ENCODE measurements at places on chromosomes 11 and 22.
A peak's percentile ranks its signal among the peaks of the same experiment; 100 is the strongest.

- DNase-seq = peak; percentile 51
Measured at GRCh38 chr11:130068986-130069658, 572 bp upstream of the APLP2 start.

DNA sequence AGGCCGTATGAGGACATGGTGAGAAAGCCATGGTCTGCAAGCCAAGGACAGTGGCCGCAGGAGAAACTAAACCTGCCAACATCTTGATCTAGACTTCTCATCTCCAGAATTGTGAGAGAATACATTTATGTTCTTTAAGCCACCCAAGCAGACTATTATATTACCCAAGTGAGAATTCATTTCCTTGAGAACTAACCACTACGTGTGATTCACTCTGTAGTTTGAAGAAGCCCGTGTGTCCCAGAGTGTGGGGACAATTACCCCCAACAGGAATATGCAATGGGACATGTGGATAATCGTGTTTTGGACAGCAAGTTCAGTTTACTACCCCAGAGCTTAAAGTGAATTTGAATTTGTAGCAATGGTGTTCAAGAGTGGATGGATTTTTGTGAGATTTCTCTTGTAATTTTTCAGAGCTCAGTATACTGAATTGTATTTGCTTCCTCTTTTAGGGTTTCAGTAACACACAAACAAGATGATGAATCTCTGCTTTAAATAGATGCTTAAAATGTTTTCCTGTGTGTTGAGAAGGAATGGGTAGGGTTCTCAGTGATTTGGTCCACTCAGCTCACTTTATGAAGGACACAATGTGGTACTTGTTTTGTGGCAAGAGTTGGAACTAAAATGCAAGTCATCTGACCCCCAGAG is 100.0 kb upstream of the ARHGAP20 start:
- no peak for DNase-seq

DNA sequence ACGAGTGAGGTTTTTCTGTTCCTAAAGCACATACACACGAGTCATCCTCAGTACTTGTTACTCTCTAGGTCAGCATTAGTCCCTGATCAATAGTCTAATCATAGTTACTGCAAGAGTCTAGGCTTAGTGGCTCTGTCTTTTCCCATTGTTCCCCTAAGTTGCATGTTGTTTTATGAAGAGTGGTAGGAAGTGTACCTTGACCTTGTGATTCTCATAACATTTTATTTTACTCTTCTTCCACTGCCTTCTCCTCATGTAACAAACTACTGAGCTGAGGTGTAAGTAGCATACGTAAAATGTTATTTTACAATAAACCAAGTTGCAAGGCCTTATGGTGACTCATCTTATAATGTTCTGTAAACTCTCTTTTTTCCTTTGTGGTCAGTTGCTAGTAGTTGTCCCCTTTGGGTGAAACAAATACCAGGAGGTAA is 15.0 kb downstream of the METTL15 start:
- no peak for DNase-seq

- DNase-seq = no peak
Measured at GRCh38 chr11:101090679-101091270, 38.8 kb downstream of the PGR start.

- no peak for DNase-seq
Measured at GRCh38 chr11:84924154-84924692, 702.9 kb downstream of the DLG2 start.

DNA sequence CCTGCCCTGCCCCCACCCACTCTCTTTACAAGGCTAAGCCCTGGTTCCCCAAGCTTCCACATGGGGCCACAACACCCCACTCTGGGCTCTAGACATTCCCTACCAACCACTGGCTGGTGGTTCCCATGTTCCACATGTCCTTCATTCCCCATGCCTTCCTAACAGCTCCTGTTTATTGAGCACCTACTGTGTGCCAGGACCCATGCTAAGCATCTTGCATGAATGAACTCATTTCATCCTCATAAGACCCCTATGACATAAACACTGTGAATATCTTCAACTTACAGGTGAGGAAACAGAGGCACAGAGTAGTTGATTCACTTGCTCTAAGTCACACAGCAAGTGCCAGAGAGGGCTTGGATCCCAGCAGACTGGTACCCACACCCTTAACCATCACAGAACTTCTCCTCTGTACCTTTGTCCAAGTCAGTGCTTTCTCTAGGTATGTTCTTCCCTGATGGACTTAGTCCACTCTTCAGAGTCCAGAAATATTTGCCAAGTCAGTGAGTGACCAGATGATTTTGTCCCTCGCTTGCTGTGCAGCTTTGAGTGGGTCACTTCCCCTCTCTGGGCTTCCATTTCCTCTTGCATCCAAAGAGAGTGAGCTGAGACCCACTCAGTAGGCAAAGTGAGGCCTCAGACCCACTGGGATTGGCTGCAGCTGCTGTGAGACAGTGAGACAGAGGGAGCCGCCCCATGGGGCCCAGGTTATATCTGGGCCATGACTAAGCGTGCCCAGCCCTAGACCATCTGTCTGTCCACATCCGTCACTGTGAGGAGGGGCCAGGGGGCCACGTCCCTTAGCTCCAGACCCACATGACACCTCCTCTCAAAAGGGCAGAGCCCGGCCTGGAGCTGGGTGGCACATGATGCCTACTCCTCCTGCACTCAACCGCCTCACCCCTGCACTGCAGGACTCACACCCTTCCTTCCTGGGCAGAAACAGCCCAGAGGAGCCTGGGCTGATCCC is 132.4 kb downstream of the MN1 start:
- no peak for DNase-seq

DNA sequence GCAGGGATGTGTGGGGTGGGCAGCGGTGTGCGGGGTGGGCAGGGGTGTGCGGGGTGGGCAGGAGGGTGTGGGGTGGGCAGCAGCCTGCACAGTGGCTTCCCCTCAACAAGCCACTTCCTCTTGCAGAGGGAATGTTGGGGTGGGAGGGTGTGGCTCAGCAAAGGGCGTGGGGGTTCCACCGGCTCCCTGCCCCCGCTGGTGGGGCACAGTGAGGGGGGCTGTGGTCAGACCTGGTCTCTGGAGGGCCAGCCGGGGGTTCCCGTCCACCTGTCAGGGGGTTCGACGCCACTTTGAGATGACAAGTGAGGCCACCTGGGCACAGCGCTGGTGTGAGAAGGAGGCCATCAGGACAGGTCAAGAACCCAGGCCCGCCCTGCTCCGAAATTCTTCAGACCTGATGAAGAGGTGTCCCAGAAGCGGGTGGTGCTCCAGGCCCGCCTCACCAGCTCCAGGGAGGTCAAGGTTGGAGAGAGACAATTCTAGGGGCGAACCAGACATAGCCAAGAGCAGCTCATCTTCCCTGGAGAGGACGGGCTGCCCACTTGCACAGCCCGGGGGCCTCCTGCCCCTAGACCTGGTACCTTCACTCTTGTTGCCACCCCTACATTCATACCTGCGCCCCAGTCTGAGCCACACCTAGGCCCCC is 1.3 kb downstream of the C11orf21 start:
- DNase-seq = no peak

- no peak for DNase-seq
Measured at GRCh38 chr11:14449302-14449714, 50.3 kb downstream of the COPB1 start.

GRCh38 chr11:115226556-115226955 is 277.7 kb downstream of the CADM1 start:
- DNase-seq = no peak

- DNase-seq = no peak
Measured at GRCh38 chr11:57647372-57647771, 2.3 kb downstream of the YPEL4 start.

- peak; percentile 27 for DNase-seq
Measured at GRCh38 chr22:23119494-23120414, 22.0 kb downstream of the RSPH14 start.

Data from posterior cingulate gyrus (tissue), 11 donors.